ENCODE measurements at places on chromosomes 13 and 19.

GRCh38 chr13:25171517-25172302, at the start of gene AMER2:
Gene AMER2 (minus strand): TSS chr13:25172288. CDS start chr13:25171619, 669 bp downstream.
- peak; percentile 44 for DNase-seq
- peaks cover 71% of the 10 kb centered on the region for H3K27me3 ChIP-seq

DNA sequence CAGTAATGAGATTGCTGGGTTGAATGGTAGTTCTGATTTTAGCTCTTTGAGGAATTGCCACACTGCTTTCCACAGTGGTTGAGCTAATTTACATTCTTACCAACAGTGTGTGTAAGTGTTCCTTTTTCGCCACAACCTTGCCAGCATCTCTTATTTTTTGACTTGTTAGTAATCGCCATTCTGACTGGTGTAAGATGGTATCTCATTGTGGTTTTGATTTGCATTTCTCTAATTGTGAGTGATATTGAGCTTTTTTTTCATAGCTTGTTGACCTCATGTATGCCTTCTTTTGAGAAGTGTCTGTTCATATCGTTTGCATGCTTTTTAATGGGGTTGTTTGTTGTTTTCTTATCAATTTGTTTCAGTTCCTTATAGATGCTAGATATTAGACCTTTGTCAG, 245.0 kb downstream of the MTUS2 start:
- H3K4me3 ChIP-seq = no peak overlapping the region
- H3K36me3 ChIP-seq = no peaks in the 10 kb centered on the region
- no peaks in the 10 kb centered on the region for H3K4me1 ChIP-seq
- no peak overlapping the region for H3K27ac ChIP-seq
- H3K27me3 ChIP-seq = no peaks in the 10 kb centered on the region
- no peak for DNase-seq

- H3K36me3 ChIP-seq = peaks cover 3% of the 10 kb centered on the region
- peak overlapping the region; percentile 93 for H3K27ac ChIP-seq
- no peak for DNase-seq
- H3K27me3 ChIP-seq = no peaks in the 10 kb centered on the region
These were observed 60.9 kb upstream of the MED4 start for GRCh38 chr13:48155848-48156247.

- no peak overlapping the region for H3K27ac ChIP-seq
- H3K27me3 ChIP-seq = peaks cover 9% of the 10 kb centered on the region
- H3K4me1 ChIP-seq = no peaks in the 10 kb centered on the region
These were observed 7.2 kb upstream of the PABPC3 start for GRCh38 chr13:25088562-25089221.

GRCh38 chr13:110284779-110285484, 22.0 kb downstream of the COL4A1 start:
- H3K36me3 ChIP-seq = no peaks in the 10 kb centered on the region
- DNase-seq = no peak
- H3K27ac ChIP-seq = no peak overlapping the region
- H3K4me3 ChIP-seq = no peak overlapping the region

DNA sequence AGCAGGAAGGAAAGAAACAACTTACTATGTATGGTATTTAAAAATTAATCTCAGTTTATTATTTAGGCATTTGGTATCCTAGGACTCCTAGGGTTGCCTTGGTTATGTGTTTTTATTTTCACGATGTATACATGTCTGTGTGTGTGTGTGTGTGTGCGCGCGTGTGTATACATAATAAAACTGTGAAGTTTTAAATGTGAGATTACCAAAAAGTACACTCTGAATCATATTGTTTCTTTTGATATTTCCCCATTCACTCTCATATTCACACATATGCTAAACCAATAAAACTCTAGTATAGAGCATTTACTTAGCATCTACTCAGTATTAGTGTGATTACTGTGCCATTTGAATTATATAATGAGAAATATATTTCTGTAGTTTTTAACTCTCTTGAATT, 30.8 kb upstream of the NDFIP2 start:
- H3K27me3 ChIP-seq = peaks cover 7% of the 10 kb centered on the region
- H3K27ac ChIP-seq = no peak overlapping the region

- no peak overlapping the region for H3K4me3 ChIP-seq
- no peaks in the 10 kb centered on the region for H3K36me3 ChIP-seq
- peaks cover 6% of the 10 kb centered on the region for H3K4me1 ChIP-seq
- H3K27ac ChIP-seq = no peak overlapping the region
- peaks cover 25% of the 10 kb centered on the region for H3K27me3 ChIP-seq
These were observed 44.5 kb upstream of the GTF3A start for GRCh38 chr13:27379694-27380641.

DNA sequence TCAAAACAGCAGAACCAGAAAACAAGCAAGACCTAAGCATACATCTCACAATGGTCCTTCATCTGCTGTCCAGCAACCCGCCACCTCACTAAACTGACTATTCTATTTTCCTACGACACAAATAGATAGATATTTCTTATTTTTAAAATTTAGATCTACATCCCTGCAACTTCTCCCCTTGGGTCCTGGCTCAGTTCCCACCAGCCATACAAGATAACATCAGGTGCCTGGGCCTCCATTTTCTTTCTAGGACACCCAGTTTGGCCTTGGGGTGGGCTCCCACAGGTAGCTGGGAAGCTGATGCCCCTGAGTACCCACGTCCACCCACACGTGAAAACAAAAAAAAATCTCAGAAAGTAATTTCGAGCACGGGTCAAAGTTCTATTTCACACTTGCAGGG, 47.6 kb downstream of the TGDS start:
- H3K4me1 ChIP-seq = peaks cover 18% of the 10 kb centered on the region
- H3K27ac ChIP-seq = peak overlapping the region; percentile 95
- H3K4me3 ChIP-seq = peak overlapping the region; percentile 89
- H3K36me3 ChIP-seq = peaks cover 8% of the 10 kb centered on the region
- H3K27me3 ChIP-seq = peaks cover 8% of the 10 kb centered on the region

DNA sequence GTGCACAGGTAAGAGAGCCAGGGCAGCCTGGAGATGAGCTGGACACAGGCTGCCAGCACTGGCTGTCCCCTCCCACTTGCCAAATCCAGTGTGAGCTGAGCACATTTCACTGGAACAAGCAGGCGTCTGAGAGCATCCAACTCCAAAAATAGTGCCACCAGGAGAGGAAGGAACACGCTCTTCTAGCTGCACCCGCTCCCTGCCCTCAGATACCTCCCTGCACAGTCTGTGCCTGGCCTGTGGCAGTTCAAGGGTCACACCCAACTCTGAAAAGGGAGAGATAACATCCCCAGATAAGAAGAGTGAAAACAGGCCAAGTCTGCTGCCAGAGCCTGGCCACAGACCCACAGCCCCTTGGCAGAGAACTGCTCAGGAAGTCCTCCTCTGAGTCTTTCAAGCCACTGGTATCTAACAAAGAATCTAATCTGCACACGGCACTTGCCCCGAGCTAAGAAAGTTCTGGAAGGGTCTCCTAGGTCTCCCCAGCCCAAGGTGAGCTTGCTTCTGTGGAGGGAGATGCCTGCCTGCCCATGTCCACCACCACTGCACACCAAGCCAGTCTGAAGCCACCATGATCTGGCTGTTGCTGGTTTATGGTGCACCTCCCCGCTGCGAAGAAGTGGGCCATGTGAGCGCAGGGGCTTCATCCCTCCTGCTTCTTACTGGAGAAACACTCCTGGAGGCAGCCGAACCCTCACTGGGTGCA, 14.7 kb downstream of the ELL start:
- peaks cover 49% of the 10 kb centered on the region for H3K4me1 ChIP-seq
- DNase-seq = no peak
- no peaks in the 10 kb centered on the region for H3K36me3 ChIP-seq
- peak overlapping the region; percentile 82 for H3K27ac ChIP-seq

Measured in activated naive CD8-positive, alpha-beta T cell treated with anti-CD3 and anti-CD28 coated beads, Interleukin-2, amount 10 ng/mL, durations not matched to agents 7 days and 5 days (primary cell).